ENCODE measurements at places on chromosomes 1 and 21.

- no peak for DNase-seq
These were observed 65.8 kb upstream of the VAMP3 start for GRCh38 chr1:7705048-7705907.

DNA sequence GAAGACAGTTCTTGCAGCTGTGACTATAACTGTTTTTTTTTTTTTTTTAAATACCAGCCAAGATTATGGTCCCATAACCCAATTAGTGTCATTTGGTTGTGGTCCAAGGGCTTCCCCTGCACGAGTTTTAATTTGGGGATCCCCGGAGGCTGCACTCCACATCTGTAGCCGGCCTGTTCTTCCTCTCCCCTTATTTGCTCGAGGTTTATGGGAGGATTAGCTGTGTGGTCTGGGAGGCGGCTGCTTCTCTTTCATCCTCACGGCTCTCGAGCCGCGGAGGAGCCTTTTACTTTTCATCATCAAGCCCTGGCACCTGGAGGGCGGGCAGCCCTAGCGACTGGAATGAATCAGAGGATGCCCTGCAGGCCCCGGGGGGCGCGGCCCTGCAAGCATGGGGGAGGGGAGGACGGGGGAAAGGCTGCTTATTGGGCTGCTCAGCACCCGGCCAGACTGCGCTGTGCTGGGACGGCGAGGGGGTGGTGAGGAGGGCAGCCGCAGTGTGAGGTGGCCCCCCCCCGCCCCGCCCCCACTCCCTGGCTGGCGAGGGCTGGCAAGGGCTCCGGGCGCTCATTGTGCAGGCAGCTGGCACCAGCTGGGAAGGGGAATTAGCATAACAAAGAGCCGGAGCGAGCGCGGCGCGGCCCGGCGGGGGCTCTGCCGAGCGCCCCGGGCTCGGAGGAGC is 18.5 kb downstream of the SERTAD4 start:
- no peak for DNase-seq

GRCh38 chr1:216462066-216462775 is 39.0 kb upstream of the USH2A start:
- no peak for DNase-seq

GRCh38 chr1:61356995-61357394 is 274.6 kb downstream of the NFIA start:
- no peak for DNase-seq

DNA sequence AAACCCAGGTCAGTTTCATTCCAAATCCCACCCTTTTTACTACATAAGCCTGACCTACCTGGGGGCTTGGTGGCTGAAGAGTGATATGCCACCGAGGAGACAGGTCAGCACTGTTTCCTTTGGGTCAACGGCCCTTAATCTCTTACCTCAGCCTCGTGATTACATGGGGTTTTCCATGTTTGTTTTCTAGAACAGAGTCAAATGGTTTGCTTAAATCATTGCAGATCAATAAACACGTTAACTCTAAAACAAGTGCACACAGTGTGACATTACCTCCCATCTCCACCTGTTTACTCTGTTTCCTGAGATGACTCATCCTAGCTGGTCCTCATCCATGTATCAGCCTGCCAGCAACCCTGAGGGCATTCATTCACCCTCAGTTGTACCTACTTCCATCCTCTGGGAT is 40.8 kb upstream of the TP53BP2 start:
- DNase-seq = no peak

- no peak for DNase-seq
These were observed 572 bp downstream of the FUCA1 start for GRCh38 chr1:23867542-23867894.

- no peak for DNase-seq
These were observed 538.0 kb upstream of the CAMK1G start for GRCh38 chr1:209045331-209046057.

All from stimulated activated CD8-positive, alpha-beta memory T cell treated with anti-CD3 and anti-CD28 coated beads, Interleukin-2, amount 100 ng/mL, for 1 hour (primary cell).